C1 segment of cervical spinal cord (tissue), 14 donors: ENCODE measurements at places on chromosomes 11 and 22.

- DNase-seq, result no peak
Observed at GRCh38 chr11:121385688-121386087, 66.4 kb upstream of the SORL1 start.

DNA sequence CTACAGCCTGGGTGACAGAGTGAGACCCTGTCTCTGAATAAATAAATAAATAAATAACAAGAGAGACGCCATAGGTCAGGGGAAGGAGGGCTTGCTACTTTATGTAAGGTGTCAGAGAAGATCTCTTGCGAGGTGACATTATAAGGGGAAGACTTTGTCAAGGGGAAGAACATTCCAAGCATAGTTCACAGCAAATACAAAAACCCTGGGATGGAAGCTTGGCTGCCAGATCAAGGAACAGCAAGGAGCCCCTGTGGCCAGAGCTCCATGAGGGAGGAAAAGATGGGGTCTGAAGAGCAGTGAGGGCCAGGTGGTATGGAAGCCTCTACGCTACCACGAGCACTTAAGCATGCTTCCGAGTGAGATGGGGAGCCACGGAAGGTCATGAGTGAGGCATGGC lies 62.3 kb downstream of the AHNAK start:
- DNase-seq, result no peak

DNA sequence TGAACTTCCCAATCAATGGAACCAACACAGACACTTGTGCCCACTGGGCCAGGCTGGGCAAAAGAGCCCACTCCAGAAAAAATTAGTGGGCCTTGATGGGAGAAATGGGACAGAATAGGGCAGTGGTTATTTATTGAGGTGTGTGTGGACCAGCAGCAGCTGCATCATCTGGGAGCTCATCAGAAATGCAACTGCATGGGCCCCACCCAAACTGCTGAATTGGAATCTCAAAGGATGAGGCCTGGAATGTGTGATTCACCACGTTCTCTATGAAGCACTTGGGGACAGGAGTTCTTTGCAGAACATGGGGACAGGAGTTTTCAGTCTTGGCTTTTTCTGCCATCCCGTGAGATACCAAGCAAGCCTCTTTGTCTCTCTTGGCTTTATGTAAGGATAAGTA lies 255.6 kb upstream of the PLET1 start:
- no peak for DNase-seq

DNA sequence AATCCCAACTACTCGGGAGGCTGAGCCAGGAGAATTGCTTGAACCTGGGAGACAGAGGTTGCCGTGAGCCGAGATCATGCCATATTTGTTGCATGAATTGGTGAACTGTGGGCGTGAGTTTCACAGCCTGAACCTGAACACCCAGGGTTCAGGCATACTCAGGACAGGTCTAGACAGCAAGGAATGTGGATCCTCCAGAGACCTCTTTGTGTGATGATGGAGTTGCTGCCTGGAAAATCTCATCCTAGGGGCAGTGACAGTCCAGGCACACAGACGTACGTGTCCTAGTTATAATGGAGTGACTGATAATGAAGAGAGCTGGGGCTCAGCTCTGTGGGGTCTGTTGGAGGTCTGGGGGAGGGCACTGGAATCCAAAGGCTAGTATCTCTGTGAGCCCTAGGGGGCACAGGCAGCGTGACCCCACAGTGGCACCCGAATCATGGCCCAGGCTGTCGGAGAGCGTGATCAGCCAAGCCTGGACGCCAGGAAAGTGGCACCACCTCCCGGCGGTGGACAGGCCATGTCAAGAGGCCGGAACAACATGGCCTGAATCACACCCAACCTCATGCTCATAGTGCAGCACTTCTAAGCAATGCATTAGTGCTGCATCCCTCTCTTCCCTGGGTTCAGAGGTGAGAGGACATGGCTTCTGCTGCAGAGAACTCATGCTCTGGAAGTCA lies 31.7 kb downstream of the RIBC2 start:
- DNase-seq, result no peak

GRCh38 chr11:128493570-128493965 lies 93.8 kb downstream of the ETS1 start:
- DNase-seq, result no peak

DNA sequence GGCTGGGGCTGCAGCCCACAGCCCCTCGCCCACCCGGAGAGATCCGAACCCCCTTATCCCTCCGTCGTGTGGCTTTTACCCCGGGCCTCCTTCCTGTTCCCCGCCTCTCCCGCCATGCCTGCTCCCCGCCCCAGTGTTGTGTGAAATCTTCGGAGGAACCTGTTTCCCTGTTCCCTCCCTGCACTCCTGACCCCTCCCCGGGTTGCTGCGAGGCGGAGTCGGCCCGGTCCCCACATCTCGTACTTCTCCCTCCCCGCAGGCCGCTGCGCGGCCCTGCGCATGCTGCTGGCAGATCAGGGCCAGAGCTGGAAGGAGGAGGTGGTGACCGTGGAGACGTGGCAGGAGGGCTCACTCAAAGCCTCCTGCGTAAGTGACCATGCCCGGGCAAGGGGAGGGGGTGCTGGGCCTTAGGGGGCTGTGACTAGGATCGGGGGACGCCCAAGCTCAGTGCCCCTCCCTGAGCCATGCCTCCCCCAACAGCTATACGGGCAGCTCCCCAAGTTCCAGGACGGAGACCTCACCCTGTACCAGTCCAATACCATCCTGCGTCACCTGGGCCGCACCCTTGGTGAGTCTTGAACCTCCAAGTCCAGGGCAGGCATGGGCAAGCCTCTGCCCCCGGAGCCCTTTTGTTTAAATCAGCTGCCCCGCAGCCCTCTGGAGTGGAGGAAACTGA lies 731 bp downstream of the GSTP1 start:
- DNase-seq, result no peak

- no peak for DNase-seq
Observed at GRCh38 chr22:19720999-19721329, 2.4 kb upstream of the GP1BB start.

GRCh38 chr22:40107851-40108378 lies 69.8 kb upstream of the TNRC6B start:
- DNase-seq, result no peak

DNA sequence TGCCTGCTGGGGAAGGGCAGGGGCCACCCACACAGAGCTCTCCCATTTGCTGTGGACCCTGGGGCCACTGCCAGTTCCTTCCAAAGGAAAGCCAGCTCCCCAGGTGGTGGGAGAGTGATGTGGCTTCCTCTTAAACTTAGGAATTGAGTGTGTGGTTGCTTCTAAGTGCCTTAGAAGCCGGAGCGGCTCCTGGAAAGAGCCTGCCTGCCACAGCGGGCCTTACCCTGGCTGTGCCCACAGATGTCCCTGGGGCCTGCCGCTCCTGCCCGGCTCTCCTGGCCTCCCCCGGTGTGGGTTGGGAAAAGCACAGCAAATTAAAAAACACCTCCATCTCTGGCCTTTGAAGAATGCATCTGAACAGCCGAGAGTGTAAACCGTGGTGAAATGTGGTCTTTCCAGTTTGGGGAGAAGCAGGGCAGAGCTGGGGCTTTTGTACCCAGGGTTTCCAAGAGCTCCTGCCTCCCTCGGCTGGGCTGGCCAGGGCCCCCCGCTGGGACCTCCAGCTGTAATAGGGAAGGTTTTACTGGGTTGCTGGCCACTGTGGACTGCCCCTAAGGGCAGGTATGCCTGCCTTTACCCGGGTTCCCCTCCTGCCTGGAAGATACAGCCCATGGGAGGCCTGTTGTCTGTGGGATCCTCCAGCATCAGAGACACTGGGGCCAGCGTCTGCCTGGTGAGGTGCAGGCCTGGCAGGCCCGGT lies 30.2 kb downstream of the LRP5 start:
- DNase-seq, result no peak

GRCh38 chr11:111718436-111718835 lies 47.8 kb downstream of the PPP2R1B start:
- no peak for DNase-seq

- DNase-seq, result no peak
Observed at GRCh38 chr11:130633466-130633865, 185.0 kb downstream of the ADAMTS15 start.

- no peak for DNase-seq
Observed at GRCh38 chr22:31160328-31160978, 471 bp downstream of the RNF185 start.

GRCh38 chr22:19041704-19042074 lies 80.5 kb downstream of the DGCR2 start:
- DNase-seq, result no peak

GRCh38 chr11:115676768-115677167 lies 172.6 kb upstream of the CADM1 start:
- no peak for DNase-seq

DNA sequence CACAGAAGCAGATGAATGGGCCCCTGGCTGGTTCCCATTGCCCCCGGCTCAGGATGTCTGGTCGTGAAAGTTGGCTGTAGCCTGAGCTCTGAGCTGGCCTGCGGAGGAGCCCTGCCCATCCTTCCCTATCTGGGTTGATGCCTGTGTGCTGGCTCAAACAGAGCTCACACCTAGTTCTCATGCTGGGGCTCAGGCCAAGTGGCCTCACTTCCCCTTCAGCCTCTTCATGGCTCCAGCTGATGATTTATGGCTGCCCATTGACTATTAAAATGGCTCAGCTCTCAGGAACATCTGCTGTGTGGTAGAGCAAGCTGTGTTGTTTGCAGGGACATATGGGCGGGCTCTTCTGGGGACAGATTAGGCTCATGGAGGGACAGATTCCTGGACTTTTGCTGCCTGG lies 64.7 kb downstream of the ADAMTS15 start:
- DNase-seq, result no peak

DNA sequence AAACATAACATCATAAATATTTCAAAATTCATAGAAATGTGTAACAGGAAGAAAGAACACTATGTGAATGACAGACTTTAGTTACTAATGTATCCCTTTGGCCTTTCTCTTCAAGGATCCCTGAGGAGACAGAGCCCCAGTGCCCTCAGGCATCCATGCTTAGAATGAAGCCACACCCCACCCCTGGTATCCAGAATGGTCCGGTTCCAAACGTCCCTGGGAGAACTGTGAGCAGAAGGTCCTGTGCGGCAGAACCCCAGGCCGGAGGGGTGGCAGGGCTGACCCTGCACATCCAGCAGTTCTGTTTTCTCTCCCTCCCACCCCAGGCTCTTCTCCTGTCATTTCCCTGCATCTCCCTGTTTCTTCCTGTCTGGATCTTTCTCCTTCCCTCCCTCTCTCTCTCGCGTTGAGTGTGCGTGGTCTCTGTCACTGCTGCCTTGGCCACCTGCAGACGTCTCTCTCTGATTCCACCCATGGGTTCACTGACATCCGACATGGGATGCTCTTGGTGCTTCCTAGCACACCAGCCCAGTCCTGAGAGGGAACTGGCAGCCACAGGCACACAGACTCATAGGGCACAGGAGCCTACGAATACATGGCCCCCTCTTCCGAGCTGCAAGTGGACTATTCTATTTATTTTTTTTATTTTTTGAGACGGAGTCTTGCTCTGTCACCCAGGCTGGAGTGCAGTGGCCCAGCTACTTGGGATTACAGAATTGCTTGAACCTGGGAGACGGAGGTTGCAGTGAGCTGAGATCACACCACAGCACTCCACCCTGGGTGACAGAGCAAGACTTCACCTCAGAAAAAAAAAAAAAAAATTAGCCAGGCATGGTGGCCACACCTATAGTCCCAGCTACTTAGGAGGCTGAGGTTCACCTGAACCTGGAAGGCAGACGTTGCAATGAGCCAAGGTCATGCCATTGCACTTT lies 5.7 kb downstream of the RFPL1 start:
- no peak for DNase-seq

DNA sequence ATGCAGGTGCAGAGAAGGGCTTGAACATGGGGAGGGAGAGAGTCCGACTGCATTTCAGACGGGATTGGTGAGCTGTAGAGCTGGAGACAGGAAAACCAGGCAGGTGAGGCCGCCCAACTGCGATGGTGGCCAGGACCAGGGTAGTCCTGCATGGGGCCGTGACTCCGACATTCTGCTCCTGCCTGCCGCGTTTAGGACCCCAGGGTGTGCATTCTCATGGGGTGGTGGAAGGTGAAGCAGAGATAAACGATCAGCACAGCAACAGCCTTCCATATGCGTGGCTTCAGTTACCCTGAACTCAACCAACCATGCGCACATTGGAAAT lies 29.3 kb downstream of the SHANK2 start:
- DNase-seq, result no peak

- no peak for DNase-seq
Observed at GRCh38 chr11:43852057-43852636, 28.5 kb upstream of the ALKBH3 start.
